ENCODE measurements at places on chromosomes 3 and 15.

- DNase-seq: no peak
- no peak overlapping the region for H3K4me3 ChIP-seq
- H3K36me3 ChIP-seq: no peaks in the 10 kb centered on the region
Observed at GRCh38 chr15:71146580-71146982, 31.3 kb downstream of the THSD4 start.

DNA sequence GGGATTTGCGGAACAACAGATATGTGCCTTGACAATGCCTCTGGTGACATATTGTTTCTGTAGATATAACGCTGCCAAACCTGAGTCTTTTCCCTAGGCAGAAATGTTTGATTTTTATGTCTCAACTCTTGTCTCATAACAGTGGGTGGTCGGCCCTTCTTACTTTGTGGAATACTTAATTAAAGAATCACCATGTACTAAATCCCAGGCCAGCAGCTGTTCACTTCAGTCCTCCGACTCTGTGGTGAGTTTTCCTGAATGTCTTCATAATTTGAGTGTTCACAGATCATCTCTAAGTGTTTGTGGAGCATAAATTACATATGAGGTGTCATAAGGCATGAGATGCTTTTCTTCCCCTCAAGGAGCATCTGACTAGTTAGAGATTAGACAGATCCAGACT lies 5.9 kb downstream of the FETUB start:
- no peak for DNase-seq
- H3K4me3 ChIP-seq: no peak overlapping the region
- H3K27me3 ChIP-seq: peaks cover 2% of the 10 kb centered on the region
- peaks cover 9% of the 10 kb centered on the region for H3K4me1 ChIP-seq

GRCh38 chr3:171377859-171378258 lies 82.3 kb downstream of the TNIK start:
- H3K4me1 ChIP-seq: no peaks in the 10 kb centered on the region
- no peak for DNase-seq
- no peak overlapping the region for H3K4me3 ChIP-seq
- no peaks in the 10 kb centered on the region for H3K36me3 ChIP-seq
- H3K27me3 ChIP-seq: peaks cover 2% of the 10 kb centered on the region

DNA sequence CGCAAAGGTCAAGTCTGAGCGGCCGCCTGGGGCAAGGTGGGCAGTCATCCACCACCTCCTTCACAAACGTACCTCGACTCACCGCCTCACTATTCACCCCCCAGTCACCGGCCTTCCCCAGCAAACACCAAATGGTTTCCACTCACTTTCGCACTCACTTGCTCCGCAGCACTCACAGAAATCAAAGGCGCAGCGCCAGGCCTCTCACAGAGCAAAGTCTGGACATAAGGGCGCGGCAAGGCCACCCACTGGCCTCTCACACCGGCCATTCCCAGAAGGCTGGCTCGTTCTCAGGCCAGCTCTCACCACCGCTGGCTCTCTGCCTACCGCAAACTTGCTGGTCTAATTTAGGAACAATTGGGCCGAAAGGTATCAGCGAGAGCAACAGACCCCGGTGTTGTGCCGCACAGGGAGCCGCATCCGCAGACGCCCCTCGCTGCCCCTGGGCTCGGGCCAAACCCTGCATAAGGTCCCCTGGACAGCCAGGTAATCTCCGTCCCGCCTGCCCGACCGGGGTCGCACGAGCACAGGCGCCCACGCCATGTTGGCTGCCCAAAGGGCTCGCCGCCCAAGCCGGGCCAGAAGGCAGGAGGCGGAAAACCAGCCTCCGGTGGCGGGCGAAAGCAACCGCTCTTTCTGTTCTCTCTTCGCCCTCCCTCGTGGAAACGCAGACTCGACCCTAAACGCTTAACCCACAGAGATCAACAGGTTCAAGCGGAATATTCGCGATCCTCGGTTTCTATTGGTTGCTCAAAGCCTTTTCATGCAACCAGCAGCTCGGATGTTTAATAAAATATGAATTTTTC lies 2.9 kb downstream of the SHOX2 start:
- H3K27ac ChIP-seq: peak overlapping the region; percentile 83
- H3K27me3 ChIP-seq: peaks cover 32% of the 10 kb centered on the region
- H3K36me3 ChIP-seq: peaks cover 11% of the 10 kb centered on the region
- H3K4me1 ChIP-seq: peaks cover 15% of the 10 kb centered on the region

DNA sequence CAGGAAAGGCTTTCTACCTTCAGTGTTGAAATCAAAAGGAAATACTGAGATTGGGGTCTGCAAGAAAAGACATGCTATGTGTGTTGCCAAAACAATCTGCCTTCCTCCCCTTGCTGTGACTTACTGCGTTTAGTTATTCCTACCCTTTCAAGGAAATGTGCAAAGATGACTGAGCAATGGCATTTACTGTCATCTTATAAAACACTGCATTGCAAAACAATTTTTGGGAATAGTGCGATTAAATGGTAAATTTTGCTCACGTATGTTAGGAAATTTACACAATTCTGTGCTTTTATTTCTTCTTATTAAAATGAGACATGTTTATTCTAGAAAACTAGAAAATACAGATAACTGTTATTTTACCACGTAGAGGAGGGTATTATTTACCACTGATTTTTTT lies 45.8 kb downstream of the PDE8A start:
- H3K4me1 ChIP-seq: peaks cover 45% of the 10 kb centered on the region
- no peaks in the 10 kb centered on the region for H3K27me3 ChIP-seq

- H3K27me3 ChIP-seq: no peaks in the 10 kb centered on the region
- peaks cover 57% of the 10 kb centered on the region for H3K4me1 ChIP-seq
- no peak overlapping the region for H3K4me3 ChIP-seq
- peaks cover 17% of the 10 kb centered on the region for H3K36me3 ChIP-seq
- H3K27ac ChIP-seq: peak overlapping the region; percentile 41
- no peak for DNase-seq
Observed at GRCh38 chr3:45608885-45609284, 14.3 kb downstream of the LIMD1 start.

DNA sequence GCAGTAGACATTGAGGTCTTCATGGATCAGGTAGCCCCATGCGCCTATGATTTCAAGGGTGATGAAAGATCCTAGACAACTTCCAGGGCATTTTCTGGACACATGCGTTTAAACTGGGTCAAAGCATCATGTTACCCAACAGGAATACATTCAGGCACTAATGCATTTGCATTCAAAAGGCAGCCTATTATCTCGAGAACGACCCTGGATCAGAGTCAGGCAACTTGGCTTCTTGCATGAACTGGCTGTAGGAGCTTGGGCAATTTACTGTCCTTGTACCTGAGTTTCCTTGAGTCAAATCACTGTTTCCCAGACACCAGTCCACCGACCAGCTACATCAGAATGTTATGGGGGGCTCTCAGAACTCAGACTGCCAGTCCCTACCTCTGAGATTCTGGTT lies 51.5 kb upstream of the CHST2 start:
- DNase-seq: no peak
- H3K27ac ChIP-seq: no peak overlapping the region
- H3K36me3 ChIP-seq: no peaks in the 10 kb centered on the region
- no peak overlapping the region for H3K4me3 ChIP-seq
- peaks cover 4% of the 10 kb centered on the region for H3K4me1 ChIP-seq
- no peaks in the 10 kb centered on the region for H3K27me3 ChIP-seq

DNA sequence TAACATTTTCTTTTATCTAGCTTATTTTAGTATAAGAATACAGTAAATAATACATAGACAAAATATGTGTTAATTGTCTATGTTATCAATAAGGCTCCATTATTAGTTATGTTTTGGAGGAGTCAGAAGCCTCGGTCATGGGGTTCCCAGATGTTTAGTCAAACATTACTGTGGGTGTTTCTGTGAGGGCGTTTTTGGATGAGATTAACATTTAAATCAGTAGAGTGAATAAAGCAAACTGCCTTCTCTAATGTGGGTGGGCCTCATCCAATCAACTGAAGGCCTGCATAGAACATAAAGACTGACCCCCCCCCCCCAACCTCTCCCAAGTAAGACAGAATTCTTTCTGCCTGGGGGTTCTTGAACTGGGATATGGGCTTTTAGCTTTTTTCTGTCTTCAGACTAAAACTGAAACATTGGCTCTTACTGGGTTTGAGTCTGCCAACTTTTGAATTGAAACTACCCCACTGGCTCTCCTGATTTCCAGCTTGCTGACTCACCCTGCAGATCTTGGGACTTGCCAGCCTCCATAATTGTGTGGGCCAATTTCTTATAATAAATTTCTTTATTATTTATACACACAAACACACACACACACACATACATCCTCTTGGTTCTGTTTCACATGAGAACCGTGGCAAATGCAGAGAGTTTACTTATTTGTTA lies 192.0 kb downstream of the TPRG1 start:
- no peak overlapping the region for H3K27ac ChIP-seq
- H3K36me3 ChIP-seq: no peaks in the 10 kb centered on the region
- DNase-seq: no peak
- no peak overlapping the region for H3K4me3 ChIP-seq
- H3K27me3 ChIP-seq: peaks cover 2% of the 10 kb centered on the region
- H3K4me1 ChIP-seq: no peaks in the 10 kb centered on the region

DNA sequence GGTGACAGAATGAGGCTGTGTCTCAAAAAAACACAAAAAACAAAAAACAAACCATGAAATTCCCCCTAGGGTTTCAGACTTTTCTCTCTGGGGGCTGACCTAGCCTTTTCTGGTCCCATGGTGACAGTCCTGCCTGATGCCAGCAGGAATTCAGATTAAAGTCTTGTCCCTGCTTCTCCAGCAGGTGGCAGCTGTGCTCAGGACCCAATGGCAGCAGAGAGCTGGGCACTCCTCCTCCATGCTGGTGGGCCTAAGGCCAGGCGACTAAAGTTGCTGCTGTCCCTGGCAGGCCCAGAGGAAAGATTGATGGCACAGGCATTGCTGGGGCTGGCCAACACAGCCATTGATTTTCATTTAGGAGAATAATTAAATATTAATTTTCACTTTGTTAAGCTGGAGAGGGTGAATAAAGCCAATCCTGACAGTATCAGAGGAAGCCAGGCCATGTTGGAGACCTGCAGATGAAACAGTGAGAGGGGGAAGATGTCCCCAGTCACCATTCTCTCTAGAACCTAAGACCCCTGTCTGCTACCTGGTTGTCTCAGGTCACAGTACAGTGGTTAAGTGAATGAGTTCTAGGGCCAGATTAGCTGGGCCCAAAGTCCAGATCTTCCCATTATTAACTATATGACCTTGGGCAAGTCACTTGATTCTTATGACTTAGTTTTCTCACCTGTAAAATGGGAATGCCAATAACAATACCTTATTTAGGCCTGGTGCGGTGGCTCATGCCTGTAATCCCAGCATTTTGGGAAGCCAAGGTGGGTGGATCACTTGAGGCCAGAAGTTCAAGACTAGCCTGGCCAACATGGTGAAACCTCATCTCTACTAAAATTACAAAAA lies 7.1 kb downstream of the CELF6 start:
- peak; percentile 54 for DNase-seq
- H3K36me3 ChIP-seq: no peaks in the 10 kb centered on the region
- no peaks in the 10 kb centered on the region for H3K27me3 ChIP-seq

DNA sequence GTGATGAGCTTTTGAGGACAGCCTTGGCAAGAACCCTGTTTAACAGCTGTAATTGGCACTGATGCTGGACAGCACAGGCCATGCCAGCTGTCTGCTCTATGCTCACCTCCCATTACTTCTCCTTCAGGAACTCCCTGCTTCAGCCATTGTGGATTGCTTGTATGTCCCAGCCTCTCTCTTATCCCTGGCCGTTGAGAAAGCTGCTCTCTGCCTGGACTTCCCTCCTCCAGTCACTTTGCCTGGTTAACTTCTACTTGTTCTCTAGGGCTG lies 444.5 kb downstream of the EPHB1 start:
- no peak overlapping the region for H3K4me3 ChIP-seq
- DNase-seq: no peak
- peaks cover 2% of the 10 kb centered on the region for H3K27me3 ChIP-seq
- no peak overlapping the region for H3K27ac ChIP-seq
- no peaks in the 10 kb centered on the region for H3K36me3 ChIP-seq
